ENCODE measurements at places on chromosomes 4 and X. TPM values are rescaled to one million over a fixed set of nuclear protein-coding genes. Genes with fewer than 3 reads are reported as not detected.
A peak's percentile ranks its signal among the peaks of the same experiment; 100 is the strongest.

DNA sequence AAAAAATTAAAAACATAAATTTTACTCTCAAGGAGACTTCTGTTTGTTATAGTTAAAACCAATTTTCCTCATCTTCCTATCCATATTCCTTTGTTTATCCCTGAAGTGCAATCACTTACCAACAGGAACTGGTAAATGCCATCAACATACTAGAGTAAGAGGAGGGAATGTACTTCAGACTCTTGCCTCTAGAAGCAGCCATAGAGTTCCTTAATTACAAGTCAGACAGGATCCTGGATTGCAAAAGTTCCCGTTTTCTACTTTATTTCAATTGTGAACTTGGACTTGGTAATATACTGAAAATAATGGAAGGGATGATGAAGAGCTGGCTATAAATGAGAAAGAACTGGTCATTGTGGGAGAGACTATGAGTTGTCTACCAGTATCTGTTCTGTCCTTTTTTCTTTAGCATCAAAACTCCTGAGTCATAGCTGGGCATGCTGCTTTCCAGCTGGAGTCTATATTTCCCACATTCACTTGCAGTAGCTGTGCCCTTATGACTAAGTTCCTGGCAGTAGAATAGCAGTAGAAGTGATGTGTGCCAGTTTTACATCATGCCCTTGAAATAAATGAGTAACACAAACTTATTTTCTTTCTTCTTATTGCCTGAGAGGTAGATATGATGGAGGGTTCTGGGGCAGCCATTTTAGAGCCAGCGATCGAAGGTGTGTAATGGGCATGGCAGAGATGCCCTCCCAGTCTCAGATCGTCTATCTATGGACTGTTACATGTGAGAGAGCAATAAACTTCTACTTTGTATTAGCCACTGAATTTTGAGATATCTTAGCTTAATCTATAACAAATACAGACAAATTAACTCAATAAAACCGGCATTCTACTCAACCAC lies 26.8 kb upstream of the SPARCL1 start:
- no peak for DNase-seq

GRCh38 chrX:30561191-30561590 lies 16.4 kb downstream of the TASL start:
- DNase-seq = no peak

The RNF113A gene
- 32.2 TPM for total RNA-seq

DNA sequence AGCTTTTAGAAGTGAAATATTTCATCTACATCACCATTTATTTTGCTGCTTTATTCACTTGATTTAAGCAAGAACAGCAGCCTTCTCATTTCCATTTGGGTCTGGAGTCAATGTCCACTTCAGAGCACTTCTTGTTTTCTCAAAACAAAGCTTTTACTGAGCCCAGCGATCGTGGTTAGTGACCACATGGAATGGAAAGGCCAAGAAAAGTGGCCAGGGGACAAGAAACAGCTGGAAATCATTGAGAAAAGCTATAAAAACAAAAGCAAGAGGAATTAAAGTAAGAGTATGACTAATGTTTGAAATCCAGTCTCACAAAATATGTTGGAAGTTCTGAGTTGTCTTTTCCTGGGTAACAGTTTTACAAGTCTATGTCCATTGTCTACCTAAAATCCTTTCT lies 328.4 kb upstream of the INTU start:
- no peak for DNase-seq

The PPEF2 gene
- total RNA-seq = 0.29 TPM

- no peak for DNase-seq
These were observed 94.9 kb downstream of the EMCN start for GRCh38 chr4:100422894-100423293.

DNA sequence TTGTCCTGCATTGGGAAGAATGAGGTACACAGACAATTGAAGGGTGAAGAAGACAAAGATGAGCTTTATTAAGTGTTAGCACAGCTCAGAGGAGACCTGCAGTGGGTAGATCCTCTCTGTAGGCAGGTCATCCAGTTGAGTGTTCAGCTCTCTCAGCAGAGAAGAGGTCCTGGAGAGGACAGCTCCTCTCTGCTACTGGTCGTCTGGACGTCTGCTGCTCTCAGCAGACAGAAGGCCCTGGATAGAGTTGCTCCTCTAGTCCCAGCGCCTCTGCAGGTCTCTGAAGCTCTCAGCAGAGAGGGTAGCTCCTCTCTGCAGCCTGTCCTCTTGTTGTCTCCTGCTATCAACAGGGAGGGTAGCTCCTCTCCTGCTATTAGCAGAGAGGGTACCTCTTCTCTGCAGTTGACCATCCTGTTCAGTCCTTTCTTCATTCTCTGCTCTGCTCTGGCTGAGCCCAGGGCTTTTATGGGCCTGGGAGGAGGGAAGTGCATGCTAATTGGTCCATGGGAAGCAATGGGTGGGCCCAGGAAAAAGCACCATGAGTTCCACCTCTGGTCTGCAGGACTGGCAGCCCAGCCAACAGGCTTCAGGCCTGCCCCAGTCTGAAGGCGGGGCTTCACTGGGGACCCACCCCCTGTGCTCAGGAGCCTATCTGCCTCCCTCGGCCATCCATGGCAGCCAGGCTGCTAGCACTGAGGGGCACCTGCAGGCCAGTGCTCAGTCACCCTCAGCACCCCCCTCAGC lies 54.1 kb upstream of the IBSP start:
- DNase-seq = no peak

GRCh38 chr4:84051089-84051488 lies 448.0 kb downstream of the NKX6-1 start:
- no peak for DNase-seq

The SLC7A11 gene
- 6.7 TPM for total RNA-seq

DNA sequence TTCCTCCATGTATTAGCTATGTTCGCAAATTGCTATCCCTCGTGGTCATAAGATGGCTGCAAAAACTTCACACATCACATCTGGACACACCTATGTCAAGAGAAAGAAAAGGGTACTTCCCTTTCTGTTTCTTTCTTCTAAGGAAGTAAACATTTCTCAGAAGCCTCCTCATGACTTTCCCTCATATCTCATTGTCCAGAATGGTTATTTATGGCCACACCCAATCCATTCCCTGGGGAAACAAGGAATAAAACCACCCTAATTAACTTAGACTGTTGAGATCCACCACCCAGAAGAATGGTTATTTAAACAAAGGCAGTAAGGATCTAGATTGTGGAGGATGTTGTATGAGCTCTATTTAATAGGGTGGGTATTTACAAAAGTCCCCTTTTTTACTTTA lies 160.8 kb upstream of the LNX1 start:
- DNase-seq = no peak

DNA sequence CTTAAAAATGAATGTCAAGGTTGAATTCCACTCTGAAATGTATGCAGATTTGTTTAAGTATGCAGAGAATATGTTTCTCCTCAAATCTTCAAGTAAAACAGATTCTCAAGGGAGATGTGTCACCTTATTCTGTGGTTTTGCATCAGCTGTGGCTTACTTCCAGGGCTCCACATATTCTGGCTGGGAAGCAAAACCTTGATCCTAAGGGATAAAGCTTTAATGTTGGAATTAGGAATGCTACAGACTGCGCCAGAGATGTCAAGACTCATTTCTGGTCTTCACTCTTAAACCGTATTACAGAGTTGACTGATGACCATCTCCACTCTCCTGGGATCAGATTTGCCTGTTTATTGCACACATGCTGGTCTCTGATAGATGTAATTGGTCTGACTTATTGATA lies 143.9 kb upstream of the DIPK2B start:
- DNase-seq = no peak

- DNase-seq = no peak
These were observed 2.7 kb downstream of the NHSL2 start for GRCh38 chrX:71913156-71913950.

DNA sequence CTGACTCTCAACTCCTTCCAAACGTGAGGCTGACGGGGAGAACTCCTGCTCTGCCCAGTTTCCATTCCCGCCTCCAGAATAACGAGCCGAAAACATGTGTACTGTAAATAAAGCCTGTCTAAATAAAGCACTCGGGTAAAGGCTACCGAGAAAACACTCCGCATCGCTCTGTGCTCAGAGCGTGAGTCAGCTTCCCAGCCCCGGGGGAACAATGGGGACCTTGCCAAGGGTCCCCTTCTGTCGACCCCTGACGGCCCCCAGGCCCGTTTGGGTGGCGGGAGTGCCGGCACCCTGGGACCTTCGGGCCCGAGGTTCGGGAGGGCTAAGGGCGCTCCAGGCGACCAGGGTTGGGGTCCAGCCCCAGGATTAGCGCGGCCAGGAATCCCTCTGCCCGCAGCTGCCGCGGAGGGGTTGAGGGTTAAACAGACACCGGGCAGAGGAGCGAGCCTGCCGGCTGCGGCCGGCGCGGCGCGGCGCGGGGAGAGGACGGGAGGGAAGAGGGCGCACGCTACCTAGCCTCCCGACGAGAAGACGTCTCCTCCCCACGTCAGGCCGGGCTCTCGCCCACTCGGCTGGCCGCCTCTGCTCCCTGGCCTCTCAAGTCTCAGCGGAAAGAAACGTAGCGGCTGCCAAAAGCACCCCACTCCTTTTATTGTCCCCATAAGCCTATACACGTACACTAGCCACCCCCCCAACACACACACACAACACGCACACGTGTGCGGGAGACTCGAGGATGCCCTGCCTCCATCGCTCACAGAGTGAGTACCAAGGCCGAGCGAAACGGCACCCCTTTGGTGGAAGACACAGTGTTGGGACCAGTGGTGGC lies 85.5 kb downstream of the BCOR start:
- peak; percentile 45 for DNase-seq

The TRIM2 gene
- total RNA-seq = not detected

DNA sequence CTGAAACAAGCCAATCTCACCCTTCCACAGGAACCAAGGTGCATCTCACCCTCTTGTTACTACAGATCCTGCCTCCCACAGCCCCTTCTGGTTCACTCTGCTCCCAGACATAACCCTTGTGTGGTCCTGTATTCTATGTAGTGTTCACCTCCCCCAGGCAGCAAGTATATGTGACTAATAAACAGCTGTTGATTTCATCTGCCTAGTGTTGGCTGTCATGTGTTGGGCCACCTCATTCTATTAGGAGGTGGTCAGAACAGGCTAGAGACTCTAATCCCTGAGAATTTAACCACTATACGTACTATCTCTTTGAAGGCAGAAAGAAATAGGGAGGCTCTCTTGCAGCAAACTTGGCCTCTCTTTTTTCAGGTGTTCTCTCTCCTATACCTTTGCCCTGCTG lies 134.3 kb upstream of the RPL34 start:
- no peak for DNase-seq

DNA sequence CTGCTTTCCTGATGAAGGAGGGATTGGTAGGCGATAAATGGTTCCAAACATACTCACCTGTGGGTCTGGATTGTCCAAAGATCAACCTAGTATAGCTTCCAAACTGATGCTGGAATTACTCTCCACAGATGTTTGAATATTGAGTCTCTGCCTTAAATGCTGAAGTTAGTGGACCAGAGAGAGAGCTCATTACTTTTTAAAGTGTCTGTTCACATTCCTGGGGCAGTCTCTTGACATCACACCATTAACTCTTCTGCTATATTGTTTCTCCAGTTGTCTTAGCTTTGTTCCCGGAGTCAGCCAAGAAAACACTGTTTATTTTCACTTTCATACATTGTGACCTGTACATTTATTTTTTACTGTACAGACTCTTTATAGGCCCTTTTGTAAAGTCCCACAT lies 35.4 kb downstream of the ARHGEF38 start:
- no peak for DNase-seq

GRCh38 chr4:85725721-85726170 lies 250.8 kb downstream of the ARHGAP24 start:
- no peak for DNase-seq

DNA sequence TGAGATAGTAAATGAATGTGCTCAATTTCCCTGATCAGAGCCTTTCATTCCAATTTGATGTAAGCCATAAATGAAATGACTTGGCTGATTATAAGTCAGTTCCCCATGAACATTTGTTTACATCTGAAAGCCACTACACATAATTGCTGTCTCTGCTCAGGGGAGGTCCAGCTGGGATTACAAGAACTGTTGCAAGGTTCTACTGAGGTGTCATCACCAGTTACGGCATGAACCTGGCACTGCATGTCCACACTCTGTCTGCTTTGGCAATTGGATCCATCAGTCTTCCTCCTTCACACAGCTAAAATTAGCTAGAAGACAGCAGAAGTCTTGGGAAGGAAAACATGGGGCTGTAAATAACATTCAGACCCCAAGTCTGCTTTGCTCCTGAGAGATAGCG lies 12.8 kb upstream of the MBNL3 start:
- DNase-seq = no peak

The PPARGC1A gene
- not detected for total RNA-seq

The TMPRSS11A gene
- not detected for total RNA-seq

DNA sequence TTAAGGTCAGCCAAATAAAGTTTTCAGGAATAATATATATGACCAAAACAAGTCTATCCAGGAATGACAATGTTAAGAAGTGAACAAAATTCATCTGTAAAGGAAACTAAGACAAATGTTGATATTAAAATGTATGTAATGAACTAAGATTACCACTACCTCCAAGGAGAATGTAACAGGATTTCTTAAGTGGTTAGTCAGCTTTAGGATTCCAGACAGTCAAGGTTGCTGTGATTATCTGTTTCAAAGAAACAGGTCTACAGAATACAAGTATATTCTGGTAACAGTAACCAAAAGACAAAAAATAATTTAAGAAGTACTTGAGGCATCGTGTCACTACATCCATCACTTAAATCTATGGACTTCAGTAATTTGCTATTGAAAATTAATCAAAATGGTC lies 172.8 kb downstream of the SCFD2 start:
- DNase-seq = no peak

Data from activated CD8-positive, alpha-beta memory T cell treated with anti-CD3 and anti-CD28 coated beads, Interleukin-2, amount 10 ng/mL, durations not matched to agents 7 days and 5 days (primary cell).